ENCODE measurements at places on chromosomes 4 and X.
A peak's percentile ranks its signal among the peaks of the same experiment; 100 is the strongest.

GRCh38 chr4:15455290-15455689, 14.4 kb upstream of the CC2D2A start:
- DNase-seq = no peak

- DNase-seq = no peak
Measured at GRCh38 chrX:120568035-120568434, 7.3 kb upstream of the CUL4B start.

- DNase-seq = no peak
Measured at GRCh38 chrX:113001836-113002235, 161.2 kb upstream of the AMOT start.

GRCh38 chr4:122739174-122739573, 6.7 kb downstream of the BBS12 start:
- peak; percentile 53 for DNase-seq

GRCh38 chr4:107279733-107280132, 243.6 kb upstream of the DKK2 start:
- no peak for DNase-seq

GRCh38 chrX:18471296-18471695, 45.9 kb downstream of the CDKL5 start:
- no peak for DNase-seq

DNA sequence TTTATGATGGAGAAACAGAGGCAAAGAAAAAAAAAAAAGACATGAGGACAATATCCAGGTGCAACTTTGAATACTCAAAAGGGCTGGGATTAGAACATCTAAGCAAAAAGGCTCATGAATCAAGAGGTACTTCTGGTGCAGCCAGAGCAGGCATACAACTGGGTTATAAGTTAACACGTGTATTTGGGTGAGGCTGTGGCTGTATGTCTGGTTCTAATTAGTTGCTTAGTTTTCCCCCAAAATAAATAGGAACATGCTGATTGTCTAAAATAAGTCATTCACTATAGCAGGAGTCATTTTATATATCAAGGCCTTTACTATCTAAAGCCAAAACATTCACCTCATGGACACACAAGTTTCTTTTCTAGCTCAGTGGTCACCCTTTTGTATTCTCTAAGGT, 20.2 kb downstream of the NHS start:
- DNase-seq = no peak

DNA sequence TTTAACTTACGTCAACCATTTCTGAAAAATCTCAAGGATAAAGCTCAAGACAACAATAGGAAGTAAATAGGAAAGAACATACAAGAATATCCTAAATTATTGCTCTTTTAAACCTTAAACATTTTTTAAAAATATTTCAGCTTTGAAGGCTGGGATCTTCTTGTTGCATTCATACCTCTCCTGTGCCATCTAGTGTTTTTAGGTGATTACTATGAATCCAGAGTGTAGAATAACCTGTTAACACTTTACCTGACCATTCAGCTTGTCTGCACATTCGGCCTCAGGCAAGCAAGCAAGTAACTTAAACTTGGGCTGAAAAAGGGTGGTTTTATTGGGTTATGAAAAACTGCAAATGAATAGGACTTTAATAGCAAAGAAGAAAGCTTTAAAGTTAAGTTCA, 507.8 kb upstream of the INTU start:
- no peak for DNase-seq

DNA sequence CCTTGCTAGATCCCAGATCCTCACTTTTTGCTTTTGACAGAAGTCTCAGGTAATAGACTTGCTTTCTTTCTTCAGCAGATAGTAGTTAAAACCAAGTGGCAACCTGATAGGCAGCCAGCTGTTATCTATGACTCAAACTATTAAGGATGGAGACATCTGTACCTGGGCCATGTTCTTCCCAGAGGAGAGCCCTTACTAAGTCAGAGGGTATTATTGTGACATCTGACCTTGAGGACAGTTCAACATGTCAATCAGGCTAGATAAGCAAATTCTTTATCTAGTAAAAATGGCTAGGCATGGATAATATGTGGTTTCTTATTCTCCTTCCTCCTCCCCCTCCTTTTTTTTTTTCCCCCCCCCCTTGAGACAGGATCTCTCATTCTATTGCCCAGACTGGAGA, 39.2 kb downstream of the TRIM2 start:
- no peak for DNase-seq

DNA sequence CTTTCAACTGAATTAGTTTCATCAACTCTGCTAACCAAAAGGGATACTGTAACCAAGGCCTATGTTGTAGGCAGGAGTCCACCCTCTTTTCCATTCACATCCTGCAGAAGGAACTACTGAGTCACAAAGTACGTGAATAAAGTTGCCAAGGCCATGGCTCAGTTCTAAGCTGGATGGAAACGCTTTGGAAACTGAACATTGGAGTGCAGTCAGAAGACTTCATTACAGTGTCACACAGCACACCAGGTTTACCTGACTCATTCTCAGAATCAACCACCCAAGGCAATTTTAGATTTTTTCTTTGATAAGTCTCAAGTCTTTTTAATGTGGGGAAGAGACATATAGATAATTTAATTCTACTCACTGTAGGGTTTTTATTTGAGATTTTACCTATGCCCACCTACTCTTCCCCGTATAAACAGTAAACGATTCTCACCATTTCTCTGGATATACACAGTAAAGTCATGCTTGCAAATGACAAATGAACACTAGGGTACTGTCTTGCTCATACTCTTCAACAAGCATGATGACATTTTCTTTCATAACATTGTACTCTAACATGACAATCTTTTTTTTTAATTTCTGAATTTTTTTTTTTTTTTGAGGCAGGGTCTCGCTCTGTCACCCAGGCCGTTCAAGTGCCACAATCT, 58.9 kb upstream of the RBM47 start:
- no peak for DNase-seq

DNA sequence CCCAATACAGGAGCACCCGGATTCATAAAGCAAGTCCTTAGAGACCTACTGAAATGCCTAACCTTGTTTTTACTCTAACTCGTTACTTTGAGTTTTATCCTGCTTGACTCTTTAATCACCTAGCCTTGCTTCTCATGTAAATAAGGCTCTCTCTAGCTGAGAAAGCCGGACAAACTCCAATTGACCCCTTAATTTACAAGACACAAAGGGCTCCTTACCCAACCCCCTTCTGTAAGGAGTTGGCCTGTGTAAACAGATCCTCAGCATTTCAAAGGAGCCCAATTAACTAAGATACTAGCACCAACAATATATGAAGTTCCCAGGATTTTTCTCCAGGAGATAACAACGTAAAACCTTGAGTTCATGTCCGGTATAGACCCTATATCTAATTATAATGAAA, 61.7 kb downstream of the CT47B1 start:
- no peak for DNase-seq

GRCh38 chr4:99180382-99181070, 36.4 kb upstream of the ADH4 start:
- peak; percentile 44 for DNase-seq

DNA sequence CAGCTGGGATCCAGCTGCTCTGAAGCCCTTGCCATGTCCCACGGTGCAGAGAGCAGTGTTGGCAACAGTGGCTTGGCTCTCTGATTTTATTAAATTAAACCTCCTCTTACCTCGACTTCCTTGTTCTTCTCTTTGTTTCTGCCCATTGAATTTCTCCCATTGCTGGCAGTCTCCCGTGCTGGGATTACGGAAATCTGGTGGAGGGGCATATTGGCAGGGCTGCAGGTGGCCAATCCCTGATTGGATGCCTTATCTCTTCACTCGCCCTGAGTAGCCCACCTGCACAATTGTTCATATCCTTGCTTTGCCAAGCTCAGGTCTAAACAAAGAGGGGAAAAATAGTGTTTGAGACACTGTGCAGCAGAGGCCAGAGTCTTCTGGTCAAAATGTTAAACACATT, 493.9 kb downstream of the TMA16 start:
- no peak for DNase-seq

- DNase-seq = no peak
Measured at GRCh38 chr4:141833209-141833608, 196.8 kb downstream of the IL15 start.

GRCh38 chrX:118973389-118974087, 880 bp upstream of the LONRF3 start:
- no peak for DNase-seq

GRCh38 chr4:68162196-68162595, 32.5 kb upstream of the TMPRSS11F start:
- no peak for DNase-seq

- no peak for DNase-seq
Measured at GRCh38 chr4:34245276-34245675, 1999.0 kb downstream of the ARAP2 start.

DNA sequence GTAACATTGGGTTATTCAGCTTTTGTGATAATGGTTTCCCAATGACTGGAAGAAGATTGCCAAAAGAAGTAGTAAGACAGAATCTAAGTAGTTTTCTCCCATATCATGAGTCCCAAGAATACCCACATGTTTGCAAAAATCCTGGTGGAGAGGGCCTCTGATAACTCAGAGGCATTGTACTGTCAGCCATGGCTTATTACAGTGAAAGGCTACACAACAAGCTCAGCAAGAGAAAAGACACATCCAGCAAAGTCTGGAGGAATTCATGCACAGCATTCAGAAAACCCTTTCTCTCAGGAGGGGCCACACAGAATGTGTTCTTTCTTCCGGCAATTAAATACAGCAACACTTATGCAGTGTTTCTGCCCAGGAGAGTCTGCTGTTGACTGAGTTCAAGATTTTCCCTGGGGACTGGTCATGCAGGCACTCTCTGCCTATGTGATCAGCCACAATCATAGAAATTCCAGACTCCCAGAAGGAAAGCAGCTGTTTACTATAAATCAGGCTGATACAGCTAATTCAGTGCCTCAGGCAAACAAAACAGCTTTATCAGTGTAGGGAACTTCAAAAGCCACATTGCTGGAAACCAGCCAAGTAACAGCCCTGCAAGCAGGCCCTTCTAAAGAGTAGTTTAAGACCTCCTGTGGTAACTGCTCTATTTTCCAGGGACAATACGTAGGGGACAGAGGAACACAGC, 937.1 kb downstream of the CCSER1 start:
- no peak for DNase-seq

- no peak for DNase-seq
Measured at GRCh38 chrX:118764122-118764521, 36.7 kb downstream of the IL13RA1 start.

DNA sequence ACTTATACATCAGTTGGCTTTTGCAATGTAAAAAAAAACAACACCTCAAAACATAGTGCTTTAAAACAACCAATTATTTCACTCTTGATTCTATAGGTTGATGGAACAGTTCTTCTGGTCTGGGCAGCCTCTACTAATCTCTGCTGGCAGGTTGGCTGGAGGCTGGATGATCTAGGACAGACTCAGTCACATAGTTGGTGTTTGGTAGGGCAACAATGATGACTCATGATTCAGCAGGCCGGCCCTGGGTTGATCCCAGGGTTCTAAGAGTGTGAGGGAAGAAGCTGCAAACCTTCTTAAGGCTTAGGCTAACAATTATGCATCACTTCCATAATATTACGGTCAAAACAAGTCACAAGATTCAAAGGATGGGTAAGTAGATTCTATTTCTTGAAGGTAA, 558.2 kb downstream of the ZNF674 start:
- DNase-seq = no peak

- DNase-seq = no peak
Measured at GRCh38 chrX:11399489-11400094, 106.4 kb downstream of the AMELX start.

- DNase-seq = peak; percentile 24
Measured at GRCh38 chr4:137558951-137559350, 26.7 kb upstream of the PCDH18 start.

DNA sequence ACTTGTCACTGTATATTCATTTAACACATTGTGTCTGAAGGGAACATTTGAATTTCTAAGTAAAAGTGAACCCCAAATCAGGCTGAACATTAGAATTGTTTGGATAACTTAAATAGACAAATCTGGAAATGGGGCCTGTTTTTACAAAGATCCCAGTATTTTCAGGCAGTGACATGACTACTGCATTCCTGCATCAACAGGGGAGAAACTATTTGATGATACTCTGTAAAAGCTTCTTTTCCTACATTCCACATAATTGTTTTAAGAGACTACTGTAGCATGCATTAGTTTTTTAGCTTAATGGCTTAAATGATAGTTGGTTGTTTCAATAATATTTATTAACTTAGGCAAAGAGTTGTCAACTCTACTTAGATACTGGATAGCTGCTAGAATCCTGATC, 127.0 kb downstream of the PDS5A start:
- no peak for DNase-seq

GRCh38 chrX:132412208-132412607, 76.6 kb downstream of the MBNL3 start:
- no peak for DNase-seq

DNA sequence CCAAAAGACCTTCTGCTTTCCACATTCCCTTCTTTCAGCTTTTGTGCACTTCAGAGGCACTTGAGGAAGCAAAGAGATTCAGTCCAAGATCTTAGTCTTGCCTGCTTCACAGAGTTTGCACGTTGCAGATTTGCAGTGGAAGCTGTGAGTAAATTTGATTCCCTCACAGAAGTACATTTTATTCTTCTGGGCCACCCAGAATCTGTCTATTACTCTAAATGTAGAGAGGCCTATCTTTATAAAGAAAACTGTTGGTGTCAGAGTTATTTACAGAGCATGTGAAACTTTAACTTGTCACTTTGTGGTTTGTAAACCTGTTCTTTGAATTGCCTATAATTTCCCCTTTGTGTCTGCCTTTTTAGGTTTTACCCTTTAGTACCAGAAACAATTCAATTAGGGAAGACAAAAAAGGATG, 15.5 kb downstream of the SPRY1 start:
- DNase-seq = no peak
